Left renal pelvis (tissue), 4 donors: ENCODE measurements at places on chromosomes 16 and 17.

DNA sequence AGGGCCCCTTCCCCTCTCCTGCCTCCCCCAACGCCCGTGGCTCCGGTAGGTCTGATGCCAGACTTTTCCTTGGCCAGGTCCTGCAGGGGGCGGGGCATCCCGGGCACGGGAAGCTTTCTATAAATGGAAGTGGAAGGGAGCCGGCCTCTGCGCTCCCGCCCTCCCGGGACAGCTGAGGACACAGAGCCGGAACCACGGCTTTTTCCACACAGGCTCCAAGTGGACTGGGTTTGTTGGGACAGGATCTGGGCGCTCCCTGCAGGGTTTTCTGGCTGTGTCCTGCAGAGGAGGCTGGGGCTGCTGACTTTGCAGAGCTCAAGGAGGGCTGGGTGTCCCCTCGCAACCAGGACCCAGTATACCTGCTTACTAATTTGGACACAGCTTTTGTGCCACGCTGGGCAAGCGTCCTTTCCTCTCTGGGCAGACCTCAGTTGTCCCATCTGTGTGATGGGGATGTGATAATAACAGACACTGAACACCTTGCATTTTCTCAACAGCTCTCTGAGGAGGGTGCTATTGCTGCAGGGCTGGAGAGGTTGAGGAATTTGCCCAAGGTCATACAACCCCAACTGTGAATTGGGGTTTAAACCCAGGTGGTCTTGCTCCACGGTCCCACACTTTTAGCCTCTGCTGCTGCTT is 1.8 kb downstream of the TNS4 start:
- no peak for DNase-seq

DNA sequence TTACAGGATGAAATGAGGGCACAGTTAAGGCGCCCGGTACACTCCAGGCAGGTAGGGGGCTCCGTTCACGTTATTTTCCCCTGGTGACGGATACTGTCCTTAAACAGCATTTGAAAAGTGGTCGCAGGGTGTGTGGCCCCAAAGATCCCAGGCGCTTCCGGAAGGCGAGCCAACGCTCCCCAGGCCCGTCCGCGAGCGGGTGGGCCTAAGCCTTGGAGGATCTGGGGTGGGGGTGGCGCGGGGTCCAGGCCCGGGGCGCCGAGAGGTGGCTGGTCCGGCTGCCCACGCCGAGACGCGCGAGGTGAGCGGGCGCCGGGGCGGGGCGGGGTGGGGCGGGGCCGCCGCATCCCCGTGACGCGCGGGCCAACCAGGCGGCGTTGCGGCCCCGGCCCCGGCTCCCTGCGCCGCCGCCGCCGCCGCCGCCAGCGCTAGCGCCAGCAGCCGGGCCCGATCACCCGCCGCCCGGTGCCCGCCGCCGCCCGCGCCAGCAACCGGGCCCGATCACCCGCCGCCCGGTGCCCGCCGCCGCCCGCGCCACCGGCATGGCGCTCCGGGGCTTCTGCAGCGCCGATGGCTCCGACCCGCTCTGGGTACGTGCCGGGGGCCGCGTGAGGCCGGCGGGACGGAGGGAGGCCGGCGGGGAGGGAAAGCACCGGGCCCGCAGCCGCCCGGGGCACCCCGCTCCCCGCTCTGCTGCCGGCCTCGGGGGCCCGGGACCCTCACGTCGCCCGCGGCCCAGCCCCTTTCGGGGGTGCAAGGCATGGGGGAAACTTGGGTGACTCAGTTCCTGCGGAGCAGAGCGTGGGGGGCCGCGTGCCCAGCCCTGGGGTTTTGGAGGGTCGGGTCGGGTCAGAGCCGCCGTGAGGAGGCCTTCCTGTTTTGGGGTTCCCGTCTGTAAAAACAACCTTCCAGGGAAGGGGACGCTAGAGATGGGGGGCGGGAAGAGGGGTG is at the start of gene ABCC1:
ABCC1 (plus strand) TSS at position 407 of the 951 bp plus-strand sequence; CDS start at position 543, 136 bp downstream.
- DNase-seq, result no peak

DNA sequence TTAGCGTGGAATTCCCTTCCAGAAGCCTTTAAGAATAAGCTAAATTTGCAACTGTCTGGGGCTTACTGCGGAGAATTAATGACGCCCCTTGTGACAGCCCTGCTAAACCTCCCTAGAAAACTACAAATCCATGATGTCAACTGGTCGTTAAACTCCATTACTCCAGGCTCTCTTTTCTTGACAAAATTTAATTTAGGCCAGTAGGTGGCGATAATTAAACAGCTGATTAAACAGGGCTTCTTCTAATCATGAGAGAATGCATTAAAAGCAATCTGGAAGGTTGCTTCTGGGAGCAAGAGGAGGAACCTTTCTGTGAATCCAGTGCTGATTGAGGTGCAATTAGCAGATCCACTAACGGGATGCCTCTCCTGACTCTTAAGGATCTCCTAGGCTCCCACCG is 8.1 kb upstream of the NLRP1 start:
- DNase-seq, result no peak

DNA sequence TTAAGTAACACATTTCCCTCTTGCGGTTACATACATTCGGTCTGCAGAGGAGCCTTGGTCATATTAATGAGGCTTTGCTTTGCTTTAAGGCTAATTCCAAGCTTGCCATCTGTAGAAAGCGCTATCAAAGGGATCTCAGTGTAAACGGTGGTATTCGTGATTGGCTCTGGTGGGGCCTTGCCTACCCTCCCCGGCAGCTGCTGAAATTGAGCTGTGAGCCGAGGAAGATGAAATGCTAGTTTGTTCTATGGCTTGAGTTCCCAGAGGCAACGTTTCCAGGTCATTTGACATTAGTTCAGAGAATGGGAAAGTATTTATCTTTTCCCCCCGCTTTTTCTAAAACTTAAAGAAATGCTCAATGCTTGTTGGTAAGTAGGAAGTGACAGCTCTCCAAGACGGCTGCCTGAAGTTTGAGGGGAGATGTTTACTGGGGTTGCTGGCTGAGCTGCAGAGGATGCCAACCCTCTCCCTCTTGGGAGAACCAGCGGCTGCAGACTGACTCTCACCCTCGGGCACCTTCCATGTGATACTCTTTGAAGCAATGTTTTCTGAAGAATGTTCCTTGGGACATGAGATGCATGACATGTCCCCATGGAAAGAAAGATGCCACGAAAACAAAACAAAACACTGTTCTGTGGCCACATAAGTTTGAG is 458.7 kb upstream of the EEF2KMT start:
- no peak for DNase-seq

DNA sequence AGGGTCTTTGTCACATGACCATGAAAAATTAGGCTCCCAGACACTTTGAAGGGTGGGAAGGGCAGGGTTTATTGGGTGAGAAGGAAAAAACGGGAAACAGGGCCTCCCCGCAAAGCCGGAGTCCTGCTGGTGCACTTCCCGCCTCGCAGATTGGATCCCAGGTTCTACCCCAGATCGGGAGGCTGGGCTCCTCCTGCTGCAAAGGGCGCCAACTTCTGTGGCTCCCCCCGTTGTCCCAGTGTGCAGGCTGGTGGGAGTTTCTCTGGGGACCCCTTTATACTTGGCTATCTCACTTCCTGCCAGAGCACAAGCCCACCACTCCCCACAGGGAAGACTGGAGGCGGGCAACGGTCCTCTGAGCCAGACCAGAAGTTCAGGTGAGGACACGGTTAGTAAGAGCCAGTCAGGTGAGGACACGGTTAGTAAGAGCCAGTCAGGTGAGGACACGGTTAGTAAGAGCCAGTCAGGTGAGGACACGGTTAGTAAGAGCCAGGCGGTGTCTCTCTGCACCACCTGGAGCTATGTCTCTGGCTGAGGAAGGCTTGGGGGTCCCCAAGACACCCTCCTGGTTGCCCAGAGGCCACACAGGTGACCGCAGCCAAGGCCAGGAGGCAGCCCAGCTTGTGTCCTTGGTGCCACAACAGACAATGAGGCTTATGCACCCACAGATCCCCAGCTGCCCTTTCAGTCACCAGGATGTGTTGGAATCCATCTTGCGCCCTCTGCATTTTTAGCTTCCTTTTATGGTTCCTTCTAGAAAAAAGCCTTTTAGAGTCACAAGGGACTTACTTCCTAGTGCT is 48.1 kb upstream of the CHMP6 start:
- DNase-seq, result no peak

- DNase-seq, result no peak
Observed at GRCh38 chr17:46948544-46948943, 25.6 kb downstream of the GOSR2 start.
